ENCODE measurements at places on chromosomes 4 and X.

DNA sequence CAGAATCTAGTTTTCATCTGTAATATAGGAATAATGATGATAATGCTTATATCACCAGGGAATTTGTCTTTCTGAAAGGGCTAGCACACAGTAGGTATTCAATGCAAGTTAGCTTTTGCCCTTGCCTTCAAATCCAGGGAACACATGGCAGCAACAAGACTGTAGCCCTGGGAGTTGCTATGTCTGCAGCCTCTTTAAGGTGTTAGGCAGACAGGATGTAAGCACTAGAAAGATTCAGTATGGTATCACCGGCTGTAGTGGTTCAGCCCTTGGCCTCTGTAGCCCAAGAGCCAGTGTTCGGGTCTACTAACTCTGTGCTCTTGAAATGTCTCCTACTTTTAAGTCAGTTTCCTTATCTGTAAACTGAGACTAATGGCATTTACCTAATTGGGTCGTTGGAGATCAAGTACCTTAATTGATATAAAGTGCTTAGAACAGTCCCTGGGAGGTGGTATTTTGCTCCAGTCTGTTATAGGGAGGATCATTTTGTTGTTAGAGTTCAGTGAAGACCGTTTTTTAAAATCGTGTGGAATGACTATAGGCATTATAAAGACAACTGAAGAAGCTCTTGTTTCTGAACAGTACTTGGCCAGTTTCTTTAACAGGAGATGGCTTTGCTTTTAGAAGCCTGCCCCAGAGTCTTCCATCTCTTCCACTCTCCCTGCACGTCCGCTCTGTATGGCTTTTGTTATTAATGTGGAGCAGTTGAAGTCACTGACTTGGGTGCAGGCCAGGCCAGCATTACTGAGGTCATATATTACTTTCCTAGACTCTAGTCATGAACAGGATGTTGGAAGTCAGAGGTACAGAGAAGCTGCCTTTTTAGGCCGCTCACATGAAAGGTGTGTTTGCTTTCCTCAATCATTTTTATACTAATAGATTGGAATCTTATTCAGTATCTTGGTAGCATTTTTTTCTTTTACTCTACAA, 44.8 kb downstream of the GAB1 start:
- DNase-seq: no peak

GRCh38 chrX:124346117-124346876, at the start of gene SH2D1A:
TSS of gene SH2D1A (plus strand) at chrX:124346563. CDS start at chrX:124346643, 80 bp downstream.
- DNase-seq: peak; percentile 43

DNA sequence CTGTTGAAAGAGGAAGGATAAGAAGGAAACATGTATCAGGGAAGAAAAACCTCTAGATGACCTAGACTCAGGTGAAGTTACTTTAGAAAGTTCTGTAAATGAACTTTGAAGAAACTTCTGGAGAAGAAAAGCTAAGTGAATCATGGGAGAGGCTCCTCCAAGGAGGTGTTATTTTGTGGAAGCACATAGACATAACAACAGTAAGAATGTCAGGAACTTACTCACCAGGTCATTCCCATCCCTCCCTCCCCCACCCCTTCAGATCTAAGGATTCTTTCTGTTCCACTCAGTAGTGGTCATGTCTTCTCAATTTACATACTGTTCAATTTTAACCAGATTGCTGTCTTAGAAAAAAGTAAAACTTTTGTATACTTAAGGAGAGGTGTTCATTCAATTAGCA, 310.5 kb upstream of the DDX53 start:
- no peak for DNase-seq

GRCh38 chr4:181958446-181958845, 284.8 kb upstream of the TENM3 start:
- no peak for DNase-seq

- DNase-seq: no peak
Observed at GRCh38 chr4:98092833-98093439, 50.3 kb downstream of the STPG2 start.

DNA sequence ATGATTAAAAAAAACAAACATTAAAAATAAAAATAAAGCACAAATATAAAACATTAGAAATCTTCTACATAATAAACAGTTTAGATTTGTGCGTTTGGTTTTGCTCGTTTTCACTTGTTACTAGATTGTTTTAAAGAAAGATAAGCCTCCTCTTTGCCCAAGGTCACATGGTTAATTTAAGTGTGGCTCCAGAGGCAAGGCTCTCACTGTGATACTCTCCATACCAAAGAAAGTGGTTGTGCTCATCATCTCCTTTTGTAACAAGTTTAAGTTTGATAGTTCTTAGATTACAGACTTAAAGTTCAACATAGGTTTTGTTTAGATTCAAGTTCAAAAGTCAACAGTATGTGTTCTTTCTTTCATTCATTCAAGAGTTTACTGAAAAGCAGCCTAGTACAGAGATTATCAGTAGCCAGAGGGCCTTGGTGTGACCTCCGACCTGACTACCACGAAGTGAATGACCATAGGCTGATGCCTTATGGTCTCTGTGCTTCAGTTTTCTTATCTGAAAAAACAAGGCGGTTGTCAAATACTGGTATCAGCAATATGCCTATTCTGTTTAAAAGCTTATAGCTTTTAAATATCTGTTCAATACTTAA, 133.2 kb downstream of the ZAR1 start:
- DNase-seq: no peak

DNA sequence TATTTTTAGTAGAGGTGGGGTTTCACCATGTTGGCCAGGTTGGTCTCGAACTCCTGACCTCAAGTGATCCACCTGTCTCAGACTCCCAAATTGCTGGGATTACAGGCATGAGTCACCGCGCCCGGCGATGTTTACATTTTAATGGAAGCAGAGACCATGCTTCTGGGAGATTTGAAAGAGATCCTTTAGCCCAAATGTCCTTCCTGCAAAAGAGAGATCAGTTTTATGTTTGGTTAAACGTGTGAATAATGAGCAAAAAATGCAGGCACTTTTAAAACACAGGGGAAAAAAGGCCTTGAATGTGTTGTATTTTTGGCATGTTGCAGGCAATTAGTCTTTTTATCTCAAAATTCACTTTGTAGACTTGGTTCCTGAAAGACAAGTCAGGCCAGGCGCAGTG, 95.8 kb upstream of the ELOVL6 start:
- DNase-seq: no peak

DNA sequence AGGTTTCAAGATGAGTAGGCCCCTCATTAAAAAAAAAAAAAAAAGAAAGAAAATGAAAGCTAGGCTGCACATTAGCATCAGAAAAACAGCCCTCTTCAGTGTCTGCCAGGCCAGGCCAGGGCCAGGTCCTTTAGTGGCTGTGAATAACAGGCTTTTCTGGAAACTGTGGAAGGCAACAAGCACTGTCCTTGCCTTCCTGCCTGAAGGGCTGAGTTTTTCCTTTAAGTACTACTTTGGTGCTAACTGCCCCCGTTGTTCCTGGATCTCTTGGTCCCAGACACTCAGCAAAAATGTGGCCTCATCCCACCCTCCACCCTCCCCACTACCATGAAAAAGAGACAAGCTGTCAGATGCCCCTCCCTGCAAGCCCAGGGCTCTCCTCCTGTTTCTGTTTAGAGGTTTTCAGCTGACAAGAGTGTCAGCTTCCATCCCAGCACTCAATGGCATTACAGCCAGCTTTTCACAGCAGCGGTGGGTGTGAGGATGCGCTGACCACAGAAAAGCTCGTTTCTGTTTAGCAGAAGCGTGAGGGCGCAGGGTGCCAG, 174.2 kb downstream of the NHS start:
- no peak for DNase-seq

GRCh38 chr4:5760936-5761480, 50.0 kb downstream of the EVC start:
- DNase-seq: no peak

DNA sequence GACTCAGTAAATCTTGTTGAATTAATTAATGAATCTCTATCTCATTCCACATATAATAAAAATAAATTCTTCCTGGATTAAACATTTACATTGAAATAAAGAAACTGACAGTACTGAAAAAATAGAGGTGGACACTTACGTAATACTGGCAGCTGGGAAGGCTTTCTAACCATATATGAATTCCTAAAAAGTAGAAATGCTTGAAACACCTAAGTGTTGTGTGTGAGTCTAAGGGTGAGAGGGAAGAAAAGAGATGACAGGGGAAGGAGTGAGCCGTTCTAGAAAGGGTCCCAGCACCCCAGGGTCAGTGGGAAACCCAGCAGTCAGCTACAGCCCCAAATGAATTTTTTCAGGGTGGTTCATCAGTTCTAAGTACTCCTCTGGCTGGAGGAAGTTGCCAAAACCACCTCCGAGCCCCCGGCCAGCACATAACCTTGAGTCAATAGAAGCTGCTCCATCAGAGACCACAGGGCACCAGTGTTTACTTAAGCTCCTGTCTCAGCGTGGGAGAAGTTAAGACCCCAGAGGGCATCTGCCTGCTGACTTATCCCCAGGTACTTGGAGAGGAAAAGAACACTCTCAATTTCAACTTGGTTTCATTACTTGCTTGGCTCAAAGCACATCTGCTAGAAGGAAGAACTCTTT, 18.3 kb downstream of the GAB3 start:
- DNase-seq: no peak

DNA sequence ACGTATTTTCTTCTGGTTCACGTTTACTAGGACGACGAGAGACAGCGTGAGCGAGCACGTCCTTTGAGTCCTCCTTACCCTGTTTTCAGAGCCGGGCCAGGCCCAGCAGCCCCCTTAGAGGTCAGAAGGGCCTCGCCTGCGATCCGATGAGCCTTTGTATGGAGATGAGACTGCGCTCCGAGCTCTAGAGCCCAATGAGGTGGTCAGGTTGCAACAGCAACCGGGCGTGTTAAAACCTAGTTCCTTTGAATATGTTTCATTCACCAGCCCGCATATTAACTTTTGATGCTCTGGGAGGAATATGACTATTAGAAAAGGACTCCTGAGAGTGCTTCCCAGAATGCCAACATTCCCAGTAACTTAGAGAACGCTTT, 55.6 kb upstream of the TADA2B start:
- DNase-seq: no peak

DNA sequence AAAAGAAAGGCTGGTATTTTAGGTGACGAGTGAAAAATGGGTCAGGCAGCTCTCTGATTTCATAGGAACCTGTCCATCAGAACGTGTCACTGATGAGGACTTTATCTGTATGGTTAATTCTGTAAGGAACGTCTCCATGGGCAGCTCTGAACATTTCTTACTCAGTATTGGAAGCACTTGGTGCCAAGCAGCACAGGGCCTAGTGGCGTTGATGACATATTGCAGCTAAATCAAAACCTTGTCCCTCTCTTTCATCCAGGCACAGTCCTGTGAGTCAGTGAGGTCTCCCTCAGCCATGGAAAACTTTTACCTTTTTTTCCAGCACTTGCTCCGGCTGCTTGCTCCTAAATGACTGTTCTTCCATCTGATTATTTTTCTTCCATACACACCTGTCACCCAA, 301.9 kb downstream of the DHX15 start:
- DNase-seq: no peak

GRCh38 chrX:65932173-65933084, 107.5 kb downstream of the VSIG4 start:
- DNase-seq: no peak
